Cardiac atrium fibroblast (primary cell): ENCODE measurements at places on chromosomes 11 and 22. TPM values are rescaled to one million over a fixed set of nuclear protein-coding genes. Genes with fewer than 3 reads are reported as not detected.

SMTN gene
- total RNA-seq = 50.5 and 76.5 TPM in 2 replicates

NAV2 gene
- total RNA-seq = 14.3 and 20.6 TPM in 2 replicates

BEST1 gene
- total RNA-seq = 0.97 and 3.4 TPM in 2 replicates

P2RX3 gene
- total RNA-seq = not detected in 2 replicates

UBASH3B gene
- total RNA-seq = 6.0 and 16.8 TPM in 2 replicates

TRMU gene
- 33.7 and 37.5 TPM in 2 replicates for total RNA-seq

VPREB1 gene
- not detected in 2 replicates for total RNA-seq

DMC1 gene
- total RNA-seq = under 0.01 TPM in 1 of 2 replicates, not detected in the other

LRRC74B gene
- total RNA-seq = not detected in 2 replicates

IMMP1L gene
- total RNA-seq = 2.9 and 9.6 TPM in 2 replicates

CDHR5 gene
- not detected in 2 replicates for total RNA-seq

IL17REL gene
- total RNA-seq = not detected in 2 replicates

ROM1 gene
- total RNA-seq = 9.2 and 24.7 TPM in 2 replicates

PRR33 gene
- not detected in 2 replicates for total RNA-seq

APOBEC3C gene
- total RNA-seq = 17.1 and 19.0 TPM in 2 replicates
